ENCODE measurements at places on chromosomes 6 and 20.

DNA sequence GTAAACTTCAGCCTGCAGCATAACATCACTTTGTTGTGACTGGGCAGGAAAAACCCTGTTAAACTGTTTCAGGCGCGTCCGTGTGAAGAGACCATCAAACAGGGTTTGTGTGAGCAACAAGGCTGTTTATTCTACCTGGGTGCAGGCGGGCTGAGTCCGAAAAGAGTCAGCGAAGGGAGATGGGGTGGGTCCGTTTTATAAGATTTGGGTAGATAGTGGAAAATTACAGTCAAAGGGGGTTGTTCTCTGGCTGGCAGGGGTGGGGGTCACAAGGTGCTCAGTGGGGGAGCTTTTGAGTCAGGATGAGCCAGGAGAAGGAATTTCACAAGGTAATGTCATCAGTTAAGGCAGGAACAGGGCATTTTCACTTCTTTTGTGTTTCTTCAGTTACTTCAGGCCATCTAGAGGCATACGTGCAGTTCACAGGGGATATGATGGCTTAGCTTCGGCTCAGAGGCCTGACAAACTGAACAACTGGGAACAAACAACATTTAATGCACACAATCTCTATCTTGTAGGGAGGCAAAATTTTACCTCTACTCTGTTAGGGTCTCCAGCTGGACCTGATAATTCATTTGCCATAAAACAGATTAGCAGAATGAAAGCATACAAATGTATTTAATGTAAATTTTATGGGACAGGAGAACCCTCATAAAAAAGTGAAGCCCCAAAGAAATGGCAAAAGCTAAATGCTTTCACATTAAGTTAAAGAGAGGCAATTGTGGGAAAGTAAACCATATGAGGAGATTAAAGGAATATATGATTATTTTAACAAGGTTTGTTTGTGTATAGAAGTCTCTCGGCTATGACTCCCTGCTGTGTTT lies 58.3 kb upstream of the HFE start:
- no peak for DNase-seq

DNA sequence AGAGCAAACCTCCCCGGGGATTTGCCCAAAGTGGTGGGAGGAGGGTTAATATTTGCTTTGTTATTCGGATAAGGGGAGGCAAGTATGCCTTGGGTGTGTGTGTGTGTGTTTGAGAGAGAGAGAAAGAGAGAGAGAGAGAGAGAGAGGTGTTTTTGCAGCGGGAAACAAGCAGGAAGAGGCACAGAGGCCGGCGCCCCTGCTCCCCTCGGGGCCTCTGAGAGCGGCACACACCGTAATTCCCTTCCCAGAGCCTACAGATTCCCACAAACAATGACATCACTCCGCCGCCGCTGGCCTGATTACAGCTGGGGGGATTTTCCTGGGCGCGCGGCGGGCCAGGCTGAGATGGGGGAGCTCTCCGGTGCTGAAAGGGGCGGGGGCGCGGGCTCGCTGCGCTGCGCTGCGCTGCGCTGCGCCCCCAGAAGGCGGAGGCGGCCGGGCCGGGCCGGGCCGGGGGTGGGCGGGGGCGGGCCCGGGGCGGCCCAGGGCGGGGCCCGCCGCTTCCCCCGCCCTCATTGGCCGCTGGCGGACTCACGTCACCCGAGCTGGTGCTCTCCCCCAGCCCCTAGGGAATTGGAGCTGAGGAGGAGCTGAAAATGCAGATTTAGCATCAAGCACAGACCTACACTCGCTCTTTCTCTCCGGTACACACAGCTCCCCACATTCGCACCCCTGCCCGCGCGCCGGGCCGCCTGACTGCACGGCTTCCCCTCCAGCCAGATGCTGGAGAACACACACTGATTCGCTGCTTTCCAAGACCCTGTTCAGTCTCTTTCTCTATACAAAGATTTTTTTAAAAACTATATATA lies at the start of gene PCSK2:
TSS of gene PCSK2 (plus strand) at position 631 of the 809 bp plus-strand sequence. CDS start 266 bp downstream, outside the sequence.
- peak; percentile 96 for DNase-seq

DNA sequence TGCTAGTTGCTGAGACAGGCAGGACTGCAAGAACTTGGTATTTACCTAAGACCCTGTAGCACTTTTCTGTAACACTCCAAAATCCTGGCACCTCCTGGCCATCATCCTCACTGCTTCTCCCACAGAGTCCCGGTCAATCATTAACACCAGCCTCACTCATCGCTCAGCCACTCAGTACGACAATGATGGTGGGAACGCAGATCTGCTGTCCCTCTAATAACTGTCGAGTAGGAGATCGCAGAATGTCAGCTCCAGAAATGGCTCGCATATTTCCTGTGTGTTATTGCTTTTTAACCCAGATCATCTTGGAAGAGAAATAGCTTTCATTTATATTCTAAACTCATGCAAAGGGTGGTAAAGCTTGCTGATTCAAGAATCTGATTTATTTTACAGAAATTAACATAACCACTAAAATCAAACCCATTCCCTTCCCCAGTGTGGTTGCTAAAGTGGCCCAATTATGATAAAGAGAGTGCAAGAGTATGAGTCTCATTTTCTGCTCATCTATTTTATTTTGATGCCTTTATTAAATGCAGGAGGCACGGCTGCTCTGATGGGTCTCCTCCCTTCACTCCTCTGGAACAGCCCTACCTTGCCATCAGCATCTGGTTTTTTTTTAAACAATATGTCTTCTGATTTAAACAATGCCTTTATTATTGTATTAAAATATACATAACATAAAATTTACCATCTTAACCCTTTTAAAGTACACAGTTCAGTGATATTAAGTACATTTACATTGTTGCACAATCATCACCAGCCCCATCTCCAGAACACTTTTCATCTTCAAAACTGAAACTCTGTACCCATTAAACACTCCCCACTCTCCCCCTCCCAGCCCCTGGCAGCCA lies 28.3 kb upstream of the GGTLC1 start:
- DNase-seq, result no peak

DNA sequence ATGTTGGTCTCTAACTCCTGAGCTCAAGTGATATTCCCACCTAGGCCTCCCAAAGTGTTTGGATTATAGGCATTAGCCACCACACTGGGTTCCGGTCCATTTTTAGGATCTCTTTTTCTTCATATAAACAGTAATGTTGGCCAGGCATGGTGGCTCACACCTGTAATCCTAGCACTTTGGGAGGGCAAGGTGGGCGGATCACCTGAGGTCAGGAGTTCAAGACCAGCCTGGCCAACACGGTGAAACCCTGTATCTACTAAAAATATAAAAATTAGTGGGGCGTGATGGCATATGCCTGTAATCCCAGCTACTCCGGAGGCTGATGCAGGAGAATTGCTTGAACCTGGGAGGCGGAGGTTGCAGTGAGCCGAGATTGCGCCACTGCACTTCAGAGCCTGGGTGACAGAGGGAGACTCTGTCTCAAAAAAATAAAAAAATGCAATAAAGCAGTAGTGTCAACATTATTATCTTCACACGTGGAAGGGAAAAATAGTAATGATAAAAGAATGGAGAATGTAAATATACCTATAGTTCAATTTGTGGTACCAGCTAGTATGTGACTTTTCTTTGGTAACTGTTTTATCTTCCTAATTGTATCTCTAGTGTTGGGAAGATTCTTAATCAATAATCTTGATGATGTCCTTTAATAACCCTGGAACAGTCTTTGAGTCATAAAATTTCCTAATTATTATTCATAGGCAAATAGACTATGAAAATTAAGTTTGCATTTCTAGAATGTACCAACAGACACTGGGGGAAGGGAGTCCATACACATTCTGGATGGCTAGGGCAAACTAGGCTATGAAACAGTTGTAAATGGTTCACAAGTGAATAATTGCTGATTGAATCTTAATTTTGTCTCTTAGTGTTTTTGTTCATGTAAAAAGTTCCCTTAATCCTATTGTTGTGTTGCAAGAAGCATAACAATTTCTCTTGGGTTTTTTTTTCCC lies 3.6 kb downstream of the PARD6B start:
- no peak for DNase-seq

DNA sequence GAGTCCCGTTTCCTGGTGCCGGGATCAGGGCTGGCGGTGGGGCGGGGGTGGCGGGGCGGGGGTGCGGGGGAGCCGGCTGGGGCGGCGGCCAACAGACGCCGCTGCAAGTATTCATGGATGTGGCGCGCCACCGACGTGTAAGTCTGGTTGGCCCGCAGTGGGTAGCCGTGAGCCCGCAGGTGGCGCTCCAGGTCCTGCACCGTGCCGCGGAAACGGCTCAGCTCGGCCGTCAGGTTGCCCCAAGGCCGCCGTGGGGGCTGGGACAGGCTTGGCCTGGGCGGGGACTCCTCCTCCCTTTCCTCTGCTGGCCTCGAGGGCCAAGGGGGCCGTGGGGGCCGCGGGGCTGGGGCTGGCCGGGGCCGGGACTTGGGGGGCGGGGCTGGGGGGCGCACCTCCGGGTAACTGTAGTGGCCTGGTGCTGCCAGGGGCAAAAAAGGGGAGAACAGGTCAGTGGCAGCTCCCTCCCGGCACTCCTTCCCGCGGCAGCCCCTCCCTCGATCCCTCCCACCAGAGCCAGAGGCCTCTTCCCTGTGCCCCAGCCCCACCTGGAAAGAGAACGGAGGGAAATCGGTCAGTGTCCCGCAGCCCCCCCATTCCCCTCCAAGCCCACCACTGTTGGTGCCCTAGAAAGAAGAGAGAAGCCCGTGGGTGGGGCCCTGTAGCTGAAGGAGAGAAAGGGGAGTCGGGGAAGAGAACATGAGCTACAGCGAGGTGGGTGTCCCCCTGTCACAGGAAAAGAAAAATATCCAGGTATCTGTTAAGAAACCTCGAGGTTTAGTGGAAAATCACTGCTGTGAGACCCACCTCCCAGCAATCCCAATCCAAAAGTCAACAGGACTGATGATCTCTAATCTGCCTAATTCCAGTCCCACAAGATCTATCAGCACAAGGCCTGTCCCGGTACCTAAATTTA lies 21.3 kb downstream of the TNXB start:
- no peak for DNase-seq

DNA sequence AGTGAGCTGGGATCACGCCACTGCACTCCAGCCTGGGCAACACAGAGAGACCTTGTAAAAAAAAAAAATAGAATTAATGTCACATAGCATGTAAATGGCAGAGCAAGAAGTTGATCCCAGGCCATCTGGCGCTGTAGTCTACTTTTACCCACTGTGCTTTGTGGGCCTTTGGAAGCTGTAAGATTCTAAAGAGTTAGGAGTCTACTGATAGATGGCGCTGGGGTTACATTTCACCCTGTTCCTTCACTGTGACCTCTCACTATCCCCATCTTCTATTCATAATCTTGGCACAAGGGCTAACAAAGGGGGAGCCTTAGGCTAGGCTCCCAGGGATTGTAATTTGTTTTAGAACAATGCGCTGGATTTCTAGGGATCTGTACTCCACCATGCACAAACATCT lies 24.4 kb downstream of the SIRPD start:
- DNase-seq, result no peak

- no peak for DNase-seq
These were observed 24.3 kb upstream of the LSM14B start for GRCh38 chr20:62097881-62098407.

GRCh38 chr6:97049253-97050011 lies 124.9 kb downstream of the KLHL32 start:
- DNase-seq, result no peak

GRCh38 chr6:157845493-157846259 lies 22.6 kb downstream of the SNX9 start:
- no peak for DNase-seq

- DNase-seq, result no peak
These were observed 58.1 kb downstream of the UBE2V1 start for GRCh38 chr20:50054626-50055511.

DNA sequence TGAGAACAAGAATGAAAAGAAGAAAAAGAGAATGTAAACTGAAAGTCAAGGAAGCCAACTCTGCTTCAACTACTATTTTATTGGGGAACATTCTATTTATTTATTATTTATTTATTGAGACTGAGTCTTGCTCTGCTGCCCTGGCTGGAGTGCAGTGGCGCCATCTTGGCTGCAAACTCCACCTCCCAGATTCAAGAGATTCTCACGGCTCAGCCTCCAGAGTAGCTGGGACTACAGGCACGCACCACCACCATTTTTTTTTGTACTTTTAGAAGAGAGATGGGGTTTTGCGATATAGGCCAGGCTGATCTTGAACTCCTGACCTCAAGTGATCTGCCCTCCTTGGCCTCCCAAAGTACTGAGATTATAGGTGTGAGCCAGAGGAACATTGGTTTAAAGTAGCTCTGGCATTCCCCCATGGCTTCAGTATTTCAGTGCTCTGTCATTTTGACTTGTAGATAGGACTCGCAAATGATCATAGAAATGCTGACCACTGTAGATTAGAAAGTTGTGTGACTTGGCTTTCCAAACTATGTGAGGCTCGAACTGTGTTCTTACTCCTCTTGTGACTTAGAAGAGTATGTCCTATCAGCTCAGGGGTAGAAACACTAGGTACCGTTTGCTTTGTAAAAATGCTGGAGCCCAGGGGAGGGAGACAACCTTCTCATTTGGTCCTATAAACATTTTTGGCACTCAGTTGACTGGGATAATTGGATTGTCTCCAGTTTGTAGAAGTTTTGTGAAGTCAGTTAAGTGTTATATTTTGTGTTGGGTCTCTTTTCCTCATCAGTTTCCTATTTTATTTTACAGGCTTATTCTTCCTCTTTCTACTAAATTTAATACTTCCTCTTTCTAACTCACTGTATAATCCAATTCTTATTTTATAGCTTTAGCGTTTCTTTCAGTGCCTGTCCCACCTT lies 544.9 kb upstream of the CITED2 start:
- no peak for DNase-seq

- no peak for DNase-seq
These were observed 48.5 kb upstream of the EDN1 start for GRCh38 chr6:12241493-12242175.

GRCh38 chr6:125165256-125165655 lies 11.7 kb downstream of the TPD52L1 start:
- DNase-seq, result no peak

DNA sequence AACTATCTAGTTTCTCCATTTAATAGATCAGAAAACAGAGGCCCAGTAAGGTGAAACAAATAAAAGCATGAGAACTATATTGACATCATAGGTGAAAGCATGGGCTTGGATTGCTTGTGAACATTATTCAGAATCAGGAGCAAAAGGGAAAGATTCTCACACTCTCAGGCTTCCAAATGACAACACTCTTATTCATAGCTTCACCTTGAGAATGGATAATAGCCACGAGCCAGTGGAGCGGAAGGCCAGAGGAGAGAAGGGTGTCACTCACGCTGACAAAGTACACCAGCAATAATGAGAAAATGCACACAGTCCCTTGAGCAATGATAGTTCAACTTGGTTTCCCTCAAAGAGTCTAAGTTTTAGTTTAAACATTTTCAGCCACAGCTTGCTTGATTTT lies 339.0 kb downstream of the TPBG start:
- no peak for DNase-seq

GRCh38 chr6:28747631-28748157 lies 176.1 kb downstream of the TRIM27 start:
- peak; percentile 45 for DNase-seq

GRCh38 chr6:138455746-138456400 lies 43.4 kb downstream of the NHSL1 start:
- DNase-seq, result peak; percentile 10

- DNase-seq, result no peak
These were observed 439.6 kb downstream of the DOK5 start for GRCh38 chr20:54914995-54915394.

DNA sequence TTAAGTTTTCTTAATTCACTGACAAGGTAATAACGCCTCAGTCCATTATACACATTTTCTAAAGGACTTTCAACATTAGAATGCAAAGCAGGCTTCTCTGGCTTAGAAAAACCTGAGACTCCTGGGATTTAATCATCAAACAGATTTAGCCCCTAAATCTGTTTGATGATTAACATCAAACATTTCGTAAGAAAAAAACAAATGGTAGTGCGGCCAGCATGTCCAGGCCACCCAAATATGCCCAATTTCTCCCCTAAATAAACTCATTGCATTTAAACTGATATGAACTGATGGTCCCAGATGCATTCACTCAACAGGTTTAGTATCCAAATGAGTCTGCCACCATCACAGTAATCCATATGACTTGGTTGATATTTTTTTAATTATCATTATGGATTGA lies 6.2 kb downstream of the TMEM74B start:
- DNase-seq, result no peak
